ENCODE measurements at places on chromosomes 5 and 9.

DNA sequence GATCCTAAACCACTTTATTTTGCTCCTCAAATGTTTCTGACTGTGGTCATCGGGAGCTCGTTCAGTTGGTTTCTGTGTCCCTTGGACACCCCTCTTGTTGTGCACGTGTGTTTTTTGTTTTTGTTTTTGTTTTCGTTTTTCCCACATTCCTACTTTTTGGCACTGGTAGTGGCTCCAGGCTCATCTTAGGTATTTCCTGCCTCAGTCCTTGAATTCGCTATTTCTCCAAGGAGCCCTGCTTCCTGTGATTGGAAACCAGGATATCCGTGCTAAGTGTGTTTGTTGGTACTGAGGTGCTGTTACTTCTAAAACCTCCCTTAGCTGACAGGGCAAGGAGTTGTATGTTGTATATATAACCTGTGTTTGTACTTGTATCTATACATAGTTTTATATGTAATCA lies 5.9 kb downstream of the HMCN2 start:
- no peak for DNase-seq

DNA sequence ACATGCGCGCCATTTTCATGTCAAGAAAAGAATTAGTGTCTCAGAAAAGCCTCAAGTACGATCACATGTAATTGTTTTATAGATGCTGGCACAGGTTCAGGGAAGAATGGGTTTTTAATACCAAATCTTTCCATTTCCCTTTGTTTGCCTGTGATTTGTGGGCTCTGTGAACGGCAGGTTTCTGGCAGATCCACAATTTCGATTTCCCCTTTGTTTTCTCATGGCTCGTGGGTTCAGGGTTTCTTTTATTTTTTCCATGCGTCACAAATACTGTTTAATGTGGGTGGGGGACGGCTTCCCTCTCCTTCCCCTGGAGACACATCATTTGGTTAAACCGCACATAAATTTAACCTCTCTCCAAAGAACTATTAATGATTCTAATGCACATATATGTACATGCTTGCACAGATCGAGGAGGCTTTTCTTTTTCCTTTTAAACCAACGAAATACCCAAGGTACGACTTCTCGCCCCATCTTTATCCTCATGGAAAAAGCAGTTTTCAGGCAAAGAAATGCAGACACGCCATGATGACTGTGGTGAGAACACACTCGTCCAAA lies 195.9 kb downstream of the SLIT3 start:
- no peak for DNase-seq

DNA sequence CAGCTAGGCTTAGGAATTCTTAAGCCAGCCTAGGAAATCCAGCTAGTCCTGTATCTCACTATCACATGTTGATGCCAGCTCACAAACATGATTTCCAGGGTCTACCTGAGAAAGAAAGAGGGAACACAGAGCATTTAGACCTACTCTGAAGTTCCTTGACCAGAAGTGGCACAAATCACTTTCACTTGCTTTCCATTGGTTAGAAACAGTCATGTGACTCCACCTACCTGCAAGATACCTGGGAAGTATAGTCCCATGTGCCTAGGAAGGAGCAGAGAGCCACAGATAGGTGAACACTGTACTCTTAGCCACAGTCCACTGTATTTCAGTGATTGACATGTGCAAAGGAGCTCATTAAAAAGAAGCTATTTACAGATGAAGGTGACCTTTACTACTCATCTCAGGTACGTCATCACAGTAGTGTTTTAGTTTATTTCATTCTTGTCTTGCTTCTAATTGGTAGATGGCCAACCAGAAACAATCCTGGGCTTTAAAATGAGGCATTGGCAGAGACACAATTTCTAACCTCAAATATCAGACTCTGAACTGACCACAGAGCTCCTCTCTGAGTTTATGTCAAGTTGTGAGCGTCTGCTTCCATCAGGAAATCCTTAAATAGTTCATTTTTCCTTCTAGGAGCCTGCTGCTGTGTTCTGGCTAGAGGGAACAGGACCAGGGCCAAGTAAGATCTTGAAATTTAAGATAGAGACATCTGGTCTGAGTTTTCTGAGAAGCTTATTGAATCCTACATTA lies 340.7 kb downstream of the TLE4 start:
- no peak for DNase-seq

DNA sequence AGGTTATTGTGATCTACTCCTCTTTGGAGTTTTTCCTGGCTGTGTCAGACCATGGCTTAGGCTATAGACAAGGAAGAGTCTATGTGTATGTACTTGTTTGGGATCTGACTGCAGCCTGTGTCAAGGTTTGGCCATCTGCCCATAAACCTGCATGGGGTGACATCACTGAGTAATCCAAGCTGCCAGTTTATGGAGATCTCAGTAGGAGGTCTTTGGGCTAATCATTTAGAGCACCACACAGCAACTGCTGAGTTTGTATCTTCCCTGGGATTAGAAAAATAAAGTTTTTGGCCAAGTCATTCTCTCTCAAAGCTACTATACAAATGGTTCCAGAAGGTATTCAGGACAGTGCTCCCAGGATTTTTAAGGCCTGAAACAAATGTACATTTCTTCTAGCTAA lies 65.5 kb upstream of the HSPB3 start:
- DNase-seq: no peak
